Daoy (cell line): ENCODE measurements at places on chromosomes 16 and 17. TPM values are rescaled to one million over a fixed set of nuclear protein-coding genes. Genes with fewer than 3 reads are reported as not detected.

NPW gene
- total RNA-seq = 0.46 and 1.5 TPM in 2 replicates

DBNDD1 gene
- total RNA-seq = 2.6 and 3.0 TPM in 2 replicates

SEPTIN12 gene
- not detected in 2 replicates for total RNA-seq

PIRT gene
- not detected in 2 replicates for total RNA-seq

CNTNAP1 gene
- 2.1 and 7.4 TPM in 2 replicates for total RNA-seq

CIBAR2 gene
- total RNA-seq = not detected in 2 replicates

GCGR gene
- not detected in 2 replicates for total RNA-seq

HS3ST4 gene
- not detected in 2 replicates for total RNA-seq

GPR142 gene
- total RNA-seq = not detected in 2 replicates

C1QL1 gene
- total RNA-seq = 1.2 and 4.9 TPM in 2 replicates

TAOK2 gene
- total RNA-seq = 25.2 and 26.5 TPM in 2 replicates

DNA sequence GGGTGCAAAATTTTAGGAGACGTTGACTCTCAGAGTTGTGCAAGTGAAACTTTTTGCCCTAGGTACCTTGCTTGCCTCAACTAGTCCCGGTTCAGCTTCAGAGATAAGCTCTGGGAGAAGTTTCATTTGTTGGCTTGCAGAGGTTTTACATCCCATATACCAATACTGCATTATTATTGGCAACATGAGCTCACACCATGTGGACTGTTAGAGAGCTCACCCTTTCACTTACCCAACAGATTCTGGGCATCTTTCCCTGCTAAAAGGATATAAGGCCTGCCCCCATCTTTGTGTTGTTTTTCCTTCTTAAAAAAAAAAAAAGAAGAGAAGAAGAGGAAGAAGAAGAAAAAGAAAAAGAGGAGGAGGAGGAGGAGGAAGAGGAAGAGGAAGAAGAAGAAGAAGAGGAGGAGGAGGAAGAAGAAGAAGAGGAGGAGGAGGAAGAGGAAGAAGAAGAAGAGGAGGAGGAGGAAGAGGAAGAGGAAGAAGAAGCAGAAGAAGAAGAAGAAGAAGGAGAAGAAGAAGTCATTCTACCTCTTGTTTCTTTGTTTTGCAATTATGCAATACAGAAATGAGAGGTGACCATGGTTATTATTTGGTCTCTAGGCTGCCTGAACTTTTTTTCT lies 292.6 kb upstream of the IRX3 start:
- no peak for DNase-seq

GRCh38 chr16:53131363-53132071 lies 76.7 kb downstream of the CHD9 start:
- DNase-seq = peak; percentile 52

- DNase-seq = no peak
Observed at GRCh38 chr17:3818786-3819185, 17.8 kb upstream of the ITGAE start.

- no peak for DNase-seq
Observed at GRCh38 chr16:22005746-22006145, 2.2 kb upstream of the MOSMO start.

- DNase-seq = no peak
Observed at GRCh38 chr16:67766291-67766690, 40.1 kb downstream of the RANBP10 start.

DNA sequence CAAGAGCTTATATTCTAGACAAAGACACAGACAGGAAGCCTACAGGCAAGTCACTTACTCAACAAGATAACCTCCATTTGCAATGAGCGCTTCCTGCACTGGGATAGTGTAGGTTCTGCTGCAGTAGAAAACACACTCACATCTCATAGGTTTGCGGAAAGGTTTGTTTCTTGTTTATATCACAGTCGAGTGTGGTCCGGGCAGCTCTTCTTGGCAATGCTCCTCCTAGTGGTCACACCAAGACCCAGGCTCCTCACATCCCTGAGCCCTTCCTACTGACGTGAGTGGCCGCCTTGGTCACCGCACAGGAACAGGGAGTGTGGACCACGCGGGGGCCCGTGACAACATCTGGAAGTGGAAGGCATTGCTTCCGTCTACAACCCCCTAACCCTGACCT lies 48.0 kb upstream of the RBFOX3 start:
- peak; percentile 39 for DNase-seq

GRCh38 chr16:49816875-49817274 lies 39.0 kb downstream of the ZNF423 start:
- DNase-seq = no peak

DNA sequence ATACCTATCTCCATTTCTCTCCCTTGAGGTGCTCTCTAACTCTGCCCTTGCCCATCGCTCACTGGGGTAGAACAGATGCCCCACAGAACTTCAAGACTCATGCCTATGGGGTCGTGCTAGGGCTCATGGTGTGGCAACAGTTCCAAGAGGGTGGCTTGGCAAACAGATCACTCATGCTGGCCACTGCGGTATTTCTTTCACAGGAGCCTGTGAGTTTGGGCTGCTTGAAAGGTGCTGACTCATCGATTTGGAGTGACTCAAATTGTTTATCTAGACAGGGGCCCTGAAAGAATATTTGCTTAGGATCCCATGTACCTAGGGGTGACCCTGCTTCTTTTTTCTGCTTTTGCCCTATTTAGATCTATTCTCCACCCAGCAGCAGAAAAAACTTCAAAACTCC lies 69.9 kb downstream of the IRX5 start:
- peak; percentile 71 for DNase-seq

DNA sequence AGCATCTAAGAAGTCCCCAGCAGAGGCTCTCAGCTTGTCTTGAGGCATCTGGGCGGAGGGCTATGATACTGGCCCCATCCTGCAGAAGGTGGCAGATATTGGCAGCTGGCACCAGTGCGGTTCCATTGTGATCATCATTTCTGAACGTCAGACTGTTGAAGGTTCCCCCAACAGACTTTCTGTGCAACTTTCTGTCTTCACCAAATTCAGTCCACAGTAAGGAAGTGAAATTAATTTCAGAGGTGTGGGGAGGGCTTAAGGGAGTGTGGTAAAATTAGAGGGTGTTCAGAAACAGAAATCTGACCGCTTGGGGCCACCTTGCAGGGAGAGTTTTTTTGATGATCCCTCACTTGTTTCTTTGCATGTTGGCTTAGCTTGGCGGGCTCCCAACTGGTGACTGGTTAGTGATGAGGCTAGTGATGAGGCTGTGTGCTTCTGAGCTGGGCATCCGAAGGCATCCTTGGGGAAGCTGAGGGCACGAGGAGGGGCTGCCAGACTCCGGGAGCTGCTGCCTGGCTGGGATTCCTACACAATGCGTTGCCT lies at the start of gene CIITA:
TSS of gene CIITA (plus strand) at position 404 of the 543 bp plus-strand sequence. CDS start at position 533, 129 bp downstream.
- DNase-seq = peak; percentile 92
